ENCODE measurements at places on chromosomes 6 and 20.

GRCh38 chr6:123635144-123635543 is 1.6 kb downstream of the TRDN start:
- DNase-seq = no peak

DNA sequence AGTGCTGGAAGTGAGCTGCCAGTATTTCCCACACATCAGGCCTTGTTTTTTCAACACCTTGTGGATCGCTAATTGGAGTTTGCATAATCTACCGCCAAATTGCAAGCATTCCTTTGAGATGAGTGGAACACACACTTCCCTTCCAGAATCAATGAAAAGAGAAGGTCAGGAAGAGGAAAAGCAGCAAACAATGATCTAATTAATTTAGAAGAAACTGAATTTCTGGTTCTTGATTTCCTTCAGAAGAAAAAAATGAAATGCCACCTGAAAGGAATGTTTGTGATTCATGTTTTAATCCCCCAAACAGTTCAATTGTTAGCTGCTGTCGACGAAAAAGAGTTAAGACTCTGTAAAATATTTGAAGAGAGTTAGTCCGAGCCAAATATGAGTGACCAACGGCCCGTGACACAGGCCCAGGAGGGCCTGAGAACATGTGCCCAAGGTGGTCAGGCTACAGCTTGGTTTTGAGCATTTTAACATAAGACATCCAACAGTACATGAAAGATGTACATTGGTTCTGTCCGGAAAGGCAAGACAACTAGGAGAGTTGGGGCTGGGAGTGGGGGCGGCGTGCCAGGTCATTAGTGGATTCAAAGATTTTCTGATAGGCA is 182.3 kb downstream of the MTFR2 start:
- DNase-seq = no peak

GRCh38 chr6:164911151-164911550 is 398.3 kb downstream of the C6orf118 start:
- DNase-seq = no peak

- DNase-seq = no peak
Measured at GRCh38 chr6:82035526-82035925, 212.0 kb downstream of the IBTK start.

DNA sequence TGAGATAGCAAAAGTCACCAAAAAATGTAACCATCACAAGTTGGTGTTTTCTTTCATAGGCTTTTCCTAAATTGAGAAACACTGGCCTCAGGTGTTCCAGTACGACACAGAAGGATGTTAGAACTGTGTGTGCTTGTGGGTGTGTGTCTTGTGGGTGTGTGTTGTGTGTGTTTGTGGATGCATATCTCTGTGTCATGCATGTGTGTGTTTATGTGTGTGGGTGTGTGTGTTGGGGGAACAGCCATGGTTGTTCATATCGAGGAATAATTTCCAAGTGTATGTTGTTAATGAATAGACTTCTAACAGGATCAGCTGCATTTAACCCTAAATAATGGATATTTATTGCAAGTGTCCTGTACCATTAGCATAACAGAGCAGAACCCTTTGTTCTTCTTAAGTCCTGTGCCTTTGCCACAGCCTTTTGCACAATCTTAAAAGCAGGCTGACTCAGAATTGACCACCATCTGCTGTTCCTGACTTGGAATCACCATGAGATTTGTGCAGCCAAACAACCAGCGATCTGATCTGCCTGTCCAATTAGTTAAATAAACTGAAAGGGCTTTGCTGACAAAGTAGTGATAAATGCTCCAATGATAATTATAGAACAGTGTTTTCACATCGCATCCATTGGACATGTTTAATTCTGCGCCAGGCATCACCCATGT is 7.6 kb downstream of the CD93 start:
- no peak for DNase-seq

DNA sequence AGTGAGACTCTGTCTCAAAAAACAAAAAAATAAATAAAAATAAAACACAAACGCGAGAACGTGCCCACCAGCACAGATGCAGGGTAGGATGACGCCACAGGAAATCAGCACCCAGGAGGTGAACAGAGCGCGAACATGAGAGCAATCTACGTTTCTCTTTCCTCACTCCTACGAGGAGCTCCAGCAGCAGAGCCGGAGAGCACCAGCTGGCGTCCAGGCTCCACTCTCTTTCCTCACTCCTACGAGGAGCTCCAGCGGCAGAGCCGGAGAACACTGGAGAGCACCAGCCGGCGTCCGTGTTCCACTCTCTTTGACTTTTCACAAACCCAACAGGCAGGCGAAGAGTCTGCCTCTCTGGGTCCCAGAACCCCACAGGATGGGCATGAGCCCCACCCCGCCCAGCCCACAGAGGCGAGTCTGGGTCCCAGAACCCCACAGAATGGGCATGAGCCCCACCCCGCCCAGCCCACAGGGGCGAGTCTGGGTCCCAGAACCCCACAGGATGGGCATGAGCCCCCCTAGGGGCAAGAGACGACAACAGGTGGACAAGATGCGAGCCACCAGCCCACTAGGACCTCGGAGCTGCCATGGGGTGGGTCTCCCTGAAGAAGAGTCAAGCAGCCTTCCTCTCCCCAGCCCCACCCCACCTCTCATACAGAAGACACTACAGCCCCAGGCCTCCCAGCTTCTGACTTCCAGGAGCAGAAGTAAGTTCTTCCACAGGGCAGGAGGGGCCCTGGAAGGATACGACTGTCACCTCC is 20.2 kb downstream of the ZBTB46 start:
- no peak for DNase-seq

GRCh38 chr6:52984247-52984646 is 10.8 kb downstream of the GSTA4 start:
- no peak for DNase-seq

DNA sequence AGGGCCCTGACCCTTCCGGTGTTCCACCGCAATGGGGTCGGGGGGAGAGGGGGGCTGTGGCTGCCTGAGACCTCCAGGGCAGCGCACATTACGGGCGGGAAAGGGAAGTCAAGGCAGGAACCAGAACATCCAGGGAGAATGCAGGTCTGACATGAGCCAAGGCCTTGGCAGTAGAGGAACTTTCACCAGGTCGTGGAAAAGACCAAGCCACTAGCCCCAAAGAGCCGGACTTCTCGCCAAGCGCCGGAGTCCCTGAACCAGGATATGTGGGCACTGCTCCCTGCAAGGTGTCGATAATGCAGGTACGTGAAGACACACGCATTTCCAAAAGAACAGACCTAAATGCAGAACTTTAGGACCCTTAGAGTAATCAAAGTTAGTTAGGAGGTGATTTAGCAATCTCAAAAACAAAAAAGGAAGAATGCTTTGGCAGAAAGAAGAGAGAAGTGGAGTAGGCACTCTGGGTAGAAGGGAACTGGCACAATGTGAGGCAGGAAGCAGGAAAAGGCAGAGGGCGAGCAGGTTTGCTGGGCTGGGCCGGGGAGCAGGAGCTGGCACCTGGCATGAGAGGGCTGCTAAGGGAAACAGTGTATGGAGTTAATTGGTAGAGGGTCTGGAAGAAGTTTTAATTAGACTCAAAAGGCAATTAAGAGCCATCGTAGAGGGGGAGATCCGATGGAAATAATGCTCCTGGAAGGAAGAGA is 14.3 kb downstream of the POU3F2 start:
- DNase-seq = no peak

- no peak for DNase-seq
Measured at GRCh38 chr6:159031846-159032245, 12.9 kb downstream of the TAGAP start.

DNA sequence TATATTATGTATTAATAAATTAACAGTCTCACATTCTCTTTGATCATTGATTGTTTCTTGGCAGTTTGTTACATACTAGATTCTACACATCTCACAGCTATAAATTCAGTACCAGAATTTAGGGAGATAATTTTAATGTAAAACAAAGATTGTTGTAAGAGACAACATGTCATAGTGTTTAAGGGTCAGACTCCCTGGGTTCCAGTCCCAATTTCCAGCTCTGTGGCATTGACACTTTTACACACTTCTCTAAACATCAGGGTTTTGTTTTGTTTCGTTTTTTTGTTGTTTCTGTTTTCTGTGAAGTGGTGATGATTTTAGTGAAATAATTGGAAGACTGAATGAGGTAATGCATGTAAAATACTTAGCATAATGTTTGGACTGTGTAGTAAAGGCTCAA is 19.9 kb downstream of the ADGRB3 start:
- DNase-seq = no peak

DNA sequence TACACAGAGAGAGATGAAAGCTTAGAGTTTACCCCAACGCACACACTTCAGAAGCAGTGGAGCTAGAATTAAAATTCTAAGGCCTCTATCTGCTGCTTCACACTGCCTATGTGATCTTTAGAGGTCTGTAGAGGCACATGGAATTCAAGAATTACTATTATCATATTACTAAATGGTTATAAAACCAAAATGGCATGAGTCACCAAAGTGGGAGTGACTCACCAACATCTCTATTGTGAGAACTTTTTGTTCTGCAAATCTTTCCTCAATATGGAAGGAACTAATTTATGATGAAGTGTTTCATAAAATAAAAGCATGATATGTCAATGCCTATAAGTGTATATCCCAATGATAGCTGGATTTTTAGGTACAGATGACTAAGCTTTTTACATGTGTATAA is 28.5 kb upstream of the TMEM244 start:
- DNase-seq = no peak

DNA sequence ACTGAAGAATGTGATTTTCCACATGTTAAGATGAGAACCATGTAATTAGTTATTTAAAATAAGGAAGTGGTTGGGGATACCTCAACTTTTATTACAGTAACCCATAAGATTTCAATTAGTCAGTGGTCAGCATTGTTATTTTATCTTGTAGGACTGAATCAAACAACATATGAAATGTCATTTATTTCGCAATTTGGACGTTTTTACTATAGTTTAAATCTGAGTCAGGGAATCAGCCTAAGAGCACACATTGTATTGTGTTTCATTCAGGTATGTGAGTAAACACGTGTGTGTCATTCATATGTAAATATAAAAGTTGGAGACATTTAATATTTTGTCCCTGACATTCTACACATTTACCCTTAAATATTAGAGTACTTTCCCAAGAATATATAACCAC is 1418.7 kb downstream of the GRIK2 start:
- DNase-seq = no peak

- DNase-seq = no peak
Measured at GRCh38 chr20:62064770-62065673, 659 bp downstream of the TAF4 start.

DNA sequence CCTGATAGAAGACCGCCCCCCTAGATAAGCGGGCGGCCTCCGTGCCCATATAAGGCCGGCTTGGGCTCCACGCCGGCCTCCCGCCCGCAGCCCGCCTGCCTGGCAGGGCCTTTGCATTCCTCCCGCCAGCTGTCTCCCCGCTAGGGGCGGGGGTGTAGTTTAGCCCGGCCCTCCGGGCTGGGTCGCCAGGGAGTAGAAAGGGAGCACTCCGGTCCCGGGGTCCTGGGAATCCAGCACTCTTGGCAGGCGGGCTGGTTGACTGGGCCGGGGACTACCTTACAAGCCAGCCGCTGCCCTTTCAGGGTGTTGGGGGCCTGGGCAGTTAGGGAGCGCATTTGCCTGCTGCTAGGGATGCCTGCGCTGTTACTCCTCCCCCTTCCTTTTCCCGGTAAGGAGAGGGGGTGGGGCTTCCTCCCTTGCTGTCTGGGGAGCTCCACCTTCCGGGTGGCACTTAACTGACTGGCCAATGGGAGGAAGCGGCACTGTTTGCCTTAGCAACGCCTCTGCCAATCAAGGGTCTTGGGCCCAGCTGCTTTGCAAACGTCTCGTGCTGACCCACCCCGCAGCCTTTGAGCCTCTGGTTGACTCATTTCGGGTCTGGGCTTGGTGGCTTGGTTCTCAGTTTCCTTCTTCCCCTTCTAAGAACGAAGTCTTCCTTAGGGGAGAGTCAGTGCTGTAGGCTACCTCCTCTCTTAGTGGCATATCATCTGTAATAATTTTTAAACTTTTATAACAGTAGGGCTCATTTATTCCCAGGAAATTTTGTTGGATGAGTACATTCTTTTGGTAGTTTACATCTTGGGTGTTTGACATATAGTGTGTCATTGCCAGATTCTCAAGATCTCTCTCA is 3.4 kb downstream of the SRF start:
- peak; percentile 97 for DNase-seq

DNA sequence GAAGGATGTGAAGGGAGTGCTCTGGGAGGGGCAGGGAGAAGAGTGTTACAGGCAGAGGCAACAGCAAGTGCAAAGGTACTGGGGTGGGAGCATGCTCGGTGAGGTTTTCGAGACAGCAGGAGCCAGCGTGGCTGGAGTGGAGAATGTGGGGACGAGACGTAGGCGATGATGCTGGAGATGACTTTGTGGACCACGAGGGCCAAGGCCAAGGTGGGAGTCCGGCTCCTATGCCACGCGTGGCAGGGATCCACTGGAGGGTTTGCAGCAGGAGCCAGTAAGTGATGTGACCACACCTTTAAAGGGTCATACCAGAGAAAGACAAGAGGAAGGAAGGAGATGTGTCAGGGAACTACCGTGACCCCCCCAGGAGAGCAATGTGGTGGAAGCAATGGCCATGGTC is 7.3 kb downstream of the PTGIS start:
- DNase-seq = no peak

GRCh38 chr20:59526242-59527225 is 77.8 kb upstream of the PHACTR3 start:
- peak; percentile 23 for DNase-seq

- DNase-seq = no peak
Measured at GRCh38 chr6:122077603-122078002, 321.8 kb upstream of the HSF2 start.

GRCh38 chr6:100724222-100724621 is 156.9 kb downstream of the ASCC3 start:
- no peak for DNase-seq

- no peak for DNase-seq
Measured at GRCh38 chr6:39982720-39983119, 48.5 kb upstream of the MOCS1 start.

DNA sequence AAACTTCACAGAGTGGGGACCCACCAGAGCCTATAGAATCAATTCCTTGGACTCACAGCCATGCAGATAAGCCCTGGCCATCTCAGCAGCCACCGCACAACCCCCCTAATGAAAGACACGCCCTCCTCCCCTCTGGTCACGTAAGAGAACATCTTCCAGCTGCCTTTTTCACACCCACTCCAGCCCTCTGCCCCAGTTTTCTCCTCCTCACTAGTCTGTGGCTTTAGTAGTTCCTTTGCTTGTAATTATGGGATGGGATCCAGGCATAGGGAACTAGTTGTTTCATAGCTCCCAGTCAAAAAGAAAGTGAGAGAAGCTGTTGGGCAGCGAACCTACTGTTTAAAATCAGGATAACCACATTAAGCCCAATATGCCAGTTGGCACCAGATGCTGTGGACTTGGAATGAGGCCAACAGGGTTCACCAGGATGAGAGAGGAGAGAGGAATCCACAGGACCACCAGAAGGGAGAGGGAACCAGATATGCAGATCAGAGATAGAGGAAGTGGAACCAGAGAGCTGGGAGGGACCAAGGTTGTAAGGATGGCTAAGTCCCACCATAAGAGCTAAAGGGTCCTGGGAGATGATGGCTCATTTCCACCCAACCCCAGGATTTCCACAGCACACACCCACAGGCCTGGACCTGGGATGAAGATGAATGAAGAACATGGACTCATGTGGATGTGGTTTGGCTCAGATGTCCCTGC is 9.0 kb upstream of the BTN3A1 start:
- DNase-seq = no peak

GRCh38 chr20:44541992-44542391 is 20.1 kb upstream of the SERINC3 start:
- no peak for DNase-seq
